ENCODE measurements at places on chromosomes 4 and X. TPM values are rescaled to one million over a fixed set of nuclear protein-coding genes. Genes with fewer than 3 reads are reported as not detected.

Gene ARSJ
- 12.8 TPM for total RNA-seq

Gene HTR2C
- total RNA-seq: not detected

Gene TMEM150C
- total RNA-seq: 1.5 TPM

Gene HOPX
- total RNA-seq: 9.4 TPM

Gene TAF1
- 22.0 TPM for total RNA-seq

Gene RUFY3
- 67.2 TPM for total RNA-seq

Gene TEC
- 3.0 TPM for total RNA-seq

Gene PSAPL1
- total RNA-seq: not detected

Gene PPEF2
- not detected for total RNA-seq

Gene PDLIM3
- 2,950 TPM for total RNA-seq

Gene DCAF12L1
- total RNA-seq: not detected

Data from myocyte (in vitro differentiated cells).